ENCODE measurements at places on chromosomes 7 and 10. TPM values are rescaled to one million over a fixed set of nuclear protein-coding genes. Genes with fewer than 3 reads are reported as not detected.

RBM20 gene
- not detected for total RNA-seq

GPR26 gene
- not detected for total RNA-seq

SPDYE6 gene
- total RNA-seq: not detected

GJD4 gene
- not detected for total RNA-seq

CRYGN gene
- total RNA-seq: not detected

SYT15 gene
- total RNA-seq: 3.7 TPM

CPA1 gene
- total RNA-seq: not detected

OR2A12 gene
- total RNA-seq: not detected

RHBDD2 gene
- total RNA-seq: 56.1 TPM

RALA gene
- 43.9 TPM for total RNA-seq

GRCh38 chr10:3647074-3647473, 137.9 kb downstream of the KLF6 start:
- no peak for DNase-seq

- peak; percentile 19 for DNase-seq
These were observed 207.2 kb upstream of the SVIL start for GRCh38 chr10:29841724-29842649.

- no peak for DNase-seq
These were observed 254.1 kb downstream of the ZMYND11 start for GRCh38 chr10:389261-389790.

DNA sequence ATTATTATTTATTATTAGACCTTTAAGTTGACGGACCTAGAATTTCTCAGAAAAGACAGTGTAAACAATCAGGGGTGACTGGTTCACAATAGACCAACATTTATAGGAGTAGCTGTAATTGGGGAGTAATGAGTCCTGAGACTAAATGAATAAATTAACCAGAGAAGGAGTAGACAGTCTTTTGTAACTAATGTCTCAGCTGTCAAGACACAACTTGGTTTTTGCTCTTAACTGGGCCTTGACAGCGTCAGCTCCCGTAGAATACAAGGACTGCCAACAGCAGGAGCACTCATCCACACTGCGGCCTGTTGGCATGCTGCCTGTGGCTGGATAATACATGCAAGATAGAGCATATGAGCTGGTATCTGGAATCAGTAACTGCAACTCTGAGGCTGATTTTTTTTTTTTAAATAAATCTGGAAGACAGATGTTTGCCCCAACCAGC, 123.9 kb downstream of the CACNA2D1 start:
- DNase-seq: peak; percentile 80

DNA sequence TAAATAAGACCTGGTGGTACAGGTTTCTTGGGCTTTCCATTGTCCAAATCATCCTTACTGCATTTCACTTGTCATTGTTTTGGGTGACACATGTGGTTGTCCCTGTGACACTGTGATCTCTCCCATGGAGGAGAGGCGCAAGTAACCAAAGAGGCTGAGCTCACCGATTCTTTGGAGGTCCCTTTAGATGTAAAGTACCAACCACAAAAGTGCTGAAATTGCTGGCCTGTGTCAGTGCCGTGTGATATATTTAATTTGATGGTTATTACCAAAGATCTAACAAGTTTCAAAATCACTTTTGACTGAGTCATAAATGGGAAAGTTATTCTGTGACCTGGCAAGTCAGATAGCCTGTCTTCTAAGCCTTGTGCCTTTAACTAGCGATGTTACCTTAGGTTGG, 19.4 kb downstream of the MCM10 start:
- DNase-seq: no peak

- no peak for DNase-seq
These were observed 19.0 kb downstream of the HYAL4 start for GRCh38 chr7:123864012-123864411.

DNA sequence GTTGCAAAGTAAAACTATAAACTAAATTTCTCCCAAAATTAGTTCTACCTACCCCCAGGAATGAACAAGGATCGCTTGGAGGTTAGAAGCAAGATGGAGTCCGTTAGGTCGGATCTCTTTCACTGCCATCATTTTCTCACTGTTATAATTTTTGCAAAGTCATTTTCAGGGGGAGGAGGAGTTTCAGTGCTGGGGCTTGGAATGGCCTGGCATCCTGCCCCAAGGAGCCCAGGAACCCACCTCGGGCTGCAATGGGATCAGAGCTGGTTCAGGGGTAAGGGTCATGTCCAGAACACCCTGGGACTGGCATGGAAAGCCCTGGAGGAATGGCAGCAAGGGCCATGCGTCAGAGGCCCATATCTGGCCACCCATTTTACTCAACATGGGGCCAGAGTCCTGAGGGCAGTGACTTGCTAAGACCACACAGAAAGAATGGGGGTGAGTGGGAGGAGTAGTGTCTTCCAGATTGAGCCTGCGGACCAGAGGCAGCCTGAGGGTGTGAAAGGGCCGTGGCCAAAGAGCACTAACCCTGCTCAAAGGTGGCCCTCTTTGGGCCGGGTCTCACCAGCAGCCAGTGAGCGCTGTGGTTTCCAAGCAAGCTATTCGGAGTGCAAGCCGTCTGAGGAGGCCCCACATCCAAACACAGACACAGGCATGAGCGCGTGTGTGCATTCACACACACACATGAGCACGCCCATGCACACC, 31.8 kb downstream of the GPRIN2 start:
- DNase-seq: peak; percentile 92

DNA sequence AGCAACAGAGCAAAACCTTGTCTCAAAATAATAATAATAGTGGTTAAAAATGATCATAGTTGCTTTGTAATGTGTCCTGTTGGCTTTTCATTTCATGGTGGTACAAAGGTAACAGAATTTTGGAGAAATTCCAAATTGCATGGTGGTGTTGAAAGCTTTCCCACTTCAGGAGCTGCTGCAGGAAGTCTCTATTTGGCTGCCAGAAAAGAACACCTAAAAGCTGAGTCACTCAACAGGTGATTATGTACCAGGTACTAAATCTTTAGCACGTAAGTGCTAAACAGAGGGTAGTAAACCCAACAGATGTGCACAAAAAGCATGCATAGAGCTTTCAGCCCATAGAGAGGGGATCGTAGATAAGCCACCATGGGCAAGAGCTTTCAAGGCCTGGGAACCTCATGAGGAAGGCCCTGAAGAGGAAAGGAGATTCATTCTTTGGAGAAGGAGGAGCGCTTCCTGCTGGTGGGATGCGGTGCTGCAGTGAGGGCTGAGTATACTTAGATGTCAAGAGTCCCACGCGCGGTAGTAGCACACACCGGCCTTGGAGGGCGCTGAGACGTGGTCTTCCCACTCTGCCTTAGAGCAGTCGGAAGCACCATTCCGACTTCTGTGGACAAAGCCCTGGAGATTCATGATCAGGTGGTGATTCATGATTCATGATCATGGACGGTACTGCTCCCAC, 118.7 kb downstream of the RALA start:
- DNase-seq: peak; percentile 17

- DNase-seq: no peak
These were observed 88.1 kb downstream of the COBL start for GRCh38 chr7:51228386-51228958.

DNA sequence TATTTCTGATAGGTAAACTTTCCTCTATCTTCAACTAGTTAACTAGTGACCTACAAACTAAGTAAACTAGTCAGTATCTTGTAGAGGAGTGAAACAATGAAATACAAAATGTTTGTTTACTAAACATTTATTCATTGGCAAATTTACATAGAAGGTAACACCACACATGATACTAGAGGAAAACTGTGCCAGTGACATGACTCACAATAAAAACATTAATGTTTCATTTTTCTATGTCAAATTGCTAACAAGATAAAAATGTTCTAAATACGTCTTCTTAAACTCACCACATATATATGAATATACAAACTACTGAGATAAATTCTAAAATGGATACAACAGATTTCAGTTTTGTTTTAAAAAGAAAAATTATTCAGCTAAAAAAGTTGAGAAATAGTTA, 471.3 kb downstream of the PARD3 start:
- DNase-seq: no peak

DNA sequence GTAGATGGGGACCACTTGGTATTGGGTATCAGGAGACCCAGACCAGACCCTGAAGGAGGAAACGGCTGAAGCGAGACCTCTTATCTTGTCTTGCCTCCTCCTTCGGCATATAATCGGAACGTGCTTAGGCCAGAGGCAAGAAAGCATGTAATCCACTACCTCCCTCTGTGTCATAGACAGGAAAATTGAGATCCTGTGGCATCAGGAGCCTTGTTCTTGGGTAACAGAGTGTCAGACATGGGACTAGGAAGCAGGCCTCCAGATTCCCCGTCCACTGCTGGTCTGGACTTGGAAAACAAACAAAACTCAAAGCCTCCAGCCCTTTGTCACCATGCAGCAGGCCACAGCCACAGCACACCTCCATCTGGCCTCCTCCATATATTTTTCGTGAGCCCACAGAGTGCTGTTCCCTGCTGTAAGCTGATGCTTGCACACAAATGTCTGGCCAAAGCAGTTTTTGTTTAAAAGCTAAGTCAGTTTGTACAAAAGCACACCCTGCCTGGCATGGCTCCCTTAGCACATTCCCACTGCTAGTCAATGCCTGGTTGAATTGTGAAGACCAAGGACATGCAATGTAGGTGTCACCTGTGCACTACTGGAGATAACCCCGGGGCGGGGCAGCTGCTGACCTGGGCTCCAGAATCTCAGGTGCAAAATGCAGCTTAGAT, 510.9 kb downstream of the RPS24 start:
- no peak for DNase-seq

GRCh38 chr7:44105832-44106231, 1.7 kb downstream of the AEBP1 start:
- DNase-seq: no peak

DNA sequence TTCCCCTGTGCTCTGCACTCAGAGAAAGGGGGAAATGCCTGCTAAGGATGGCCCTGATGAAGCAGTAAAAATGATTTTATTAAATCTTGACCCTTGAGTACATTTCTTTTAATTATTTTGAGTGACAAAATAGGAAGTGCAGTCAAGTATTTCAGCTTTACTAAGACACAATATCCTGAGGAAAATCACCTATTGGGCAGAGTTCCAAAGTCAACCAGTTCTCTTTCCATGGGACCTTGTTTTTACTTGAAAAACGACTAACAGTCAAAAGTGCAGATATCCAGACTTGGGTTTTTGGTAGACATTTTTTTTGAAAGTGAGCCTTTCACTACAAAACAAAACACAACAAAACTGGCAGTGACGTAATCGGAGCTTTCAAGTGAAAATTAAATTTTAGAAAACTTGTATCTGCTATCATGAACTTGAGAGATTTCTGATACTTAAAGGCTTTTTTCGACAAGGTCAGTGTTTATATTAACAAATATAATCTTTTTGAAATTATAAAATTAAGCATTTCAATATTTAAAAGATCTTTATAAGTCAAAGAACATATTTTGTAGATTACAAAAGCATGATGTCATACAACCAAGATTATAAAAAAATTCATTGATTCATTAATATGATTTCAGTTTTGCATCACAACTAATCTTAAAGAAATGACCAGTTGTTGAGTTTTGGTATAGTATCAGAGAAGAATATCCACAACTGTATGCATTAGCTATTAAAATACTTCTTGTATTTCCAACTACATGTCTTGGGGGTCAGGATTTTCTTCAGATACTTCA, 513.8 kb upstream of the AKR1E2 start:
- DNase-seq: no peak

DNA sequence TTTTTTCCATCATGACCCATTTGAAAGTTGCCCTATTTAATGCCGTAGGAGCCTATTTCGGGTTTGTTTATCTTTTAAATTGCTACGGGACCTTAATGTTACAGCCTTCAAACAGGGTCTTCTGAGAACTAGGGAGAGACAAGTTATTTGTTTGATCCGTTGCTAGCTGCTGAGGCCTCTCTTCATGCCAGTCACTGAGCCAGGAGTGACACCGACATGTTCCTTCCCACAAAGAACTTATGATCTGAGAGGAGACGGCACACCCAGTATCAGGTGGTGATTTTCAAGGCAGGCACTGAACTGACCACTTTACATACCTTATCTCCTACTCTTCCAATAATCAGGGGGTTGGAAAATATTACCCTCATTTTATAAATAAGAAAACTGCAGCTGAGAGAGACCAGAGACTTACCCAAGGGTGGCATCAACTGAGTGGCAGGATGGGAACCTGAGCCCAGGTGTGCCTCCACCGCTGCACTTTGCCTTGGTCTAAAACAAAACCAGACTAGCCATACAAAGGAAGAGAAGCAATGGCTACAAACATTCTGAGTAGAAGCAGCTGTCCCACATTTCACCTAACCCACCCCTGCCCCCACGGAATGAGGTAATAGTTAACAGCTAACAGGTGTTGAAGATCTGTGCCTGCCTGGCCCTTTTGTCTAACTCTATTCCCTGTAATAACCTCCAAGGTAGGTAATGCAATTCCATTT, 40.5 kb downstream of the PPP1R3C start:
- DNase-seq: no peak

DNA sequence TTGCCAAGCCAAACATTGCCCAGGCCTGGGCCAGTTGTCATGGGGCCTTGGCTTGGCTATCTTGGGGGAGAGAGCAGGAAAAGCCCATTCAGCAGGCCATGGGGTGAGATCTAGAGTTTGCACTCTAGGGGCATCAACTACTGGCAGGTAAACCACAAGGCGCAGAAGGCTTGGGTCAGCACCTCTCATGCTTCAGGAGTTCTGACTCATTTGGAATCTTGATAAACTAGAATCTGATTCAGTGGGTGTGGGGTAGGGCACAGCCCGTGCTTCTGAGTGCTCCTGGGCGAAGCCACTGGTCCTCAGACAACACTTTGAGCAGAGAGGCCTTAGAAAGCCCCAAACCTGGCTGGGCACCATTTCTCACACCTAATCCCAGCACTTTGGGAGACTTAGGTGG, 81.1 kb downstream of the RGS10 start:
- no peak for DNase-seq

DNA sequence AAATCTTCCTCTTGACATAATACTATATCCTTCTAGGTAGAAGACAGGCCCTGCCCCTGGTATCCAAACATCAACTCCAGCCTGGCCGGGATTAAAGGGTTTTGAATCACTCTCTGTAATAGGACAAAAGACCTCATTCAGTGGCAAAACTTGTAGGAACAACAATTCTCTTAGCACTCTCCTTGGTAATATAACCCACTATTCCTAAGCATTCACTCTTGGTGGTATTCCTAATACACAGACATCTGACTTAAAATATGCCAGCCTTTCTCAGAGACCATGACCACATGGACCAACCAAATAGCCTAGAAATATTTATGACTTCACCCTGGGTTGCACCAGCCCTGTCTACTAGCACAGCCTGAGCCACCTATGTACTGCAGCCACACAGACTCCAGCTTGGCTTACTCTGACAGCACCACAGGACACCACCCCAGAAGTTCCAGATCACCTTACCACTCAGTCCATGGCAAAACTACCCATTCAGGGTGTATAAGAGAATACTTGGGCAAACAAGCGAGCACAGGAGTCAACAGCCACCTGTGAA, 244.9 kb upstream of the NEBL start:
- no peak for DNase-seq

DNA sequence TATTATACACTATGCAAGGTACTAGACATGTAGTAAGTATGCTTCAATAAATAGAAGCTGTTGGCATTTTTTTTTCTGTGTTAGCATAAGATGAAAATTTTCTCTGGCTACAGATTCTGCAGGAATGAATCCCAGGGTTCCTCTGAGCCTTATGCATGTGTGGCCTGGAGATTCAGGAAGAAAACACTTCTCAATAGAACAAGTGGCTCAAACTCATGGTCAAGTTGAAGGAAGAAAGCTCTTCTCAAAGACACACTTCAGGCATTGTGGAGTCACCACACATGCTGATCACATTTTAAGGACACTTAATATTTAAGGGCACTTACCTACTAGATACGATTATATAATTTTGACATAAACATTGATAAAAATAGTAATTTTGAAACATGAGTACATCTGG, 19.5 kb downstream of the DNAH11 start:
- no peak for DNase-seq

- DNase-seq: no peak
These were observed 28.0 kb downstream of the HERC4 start for GRCh38 chr10:68047122-68047521.

- DNase-seq: no peak
These were observed 57.2 kb downstream of the C7orf25 start for GRCh38 chr7:42854571-42855118.
